ENCODE measurements at places on chromosomes 7 and 10. TPM values are rescaled to one million over a fixed set of nuclear protein-coding genes. Genes with fewer than 3 reads are reported as not detected.

Gene MUC3A
- total RNA-seq: 0.39 TPM

Gene LIPJ
- total RNA-seq: 0.87 TPM

Gene WEE2
- 0.12 TPM for total RNA-seq

- no peak for DNase-seq
These were observed 37.9 kb upstream of the ADD3 start for GRCh38 chr10:109969760-109970346.

DNA sequence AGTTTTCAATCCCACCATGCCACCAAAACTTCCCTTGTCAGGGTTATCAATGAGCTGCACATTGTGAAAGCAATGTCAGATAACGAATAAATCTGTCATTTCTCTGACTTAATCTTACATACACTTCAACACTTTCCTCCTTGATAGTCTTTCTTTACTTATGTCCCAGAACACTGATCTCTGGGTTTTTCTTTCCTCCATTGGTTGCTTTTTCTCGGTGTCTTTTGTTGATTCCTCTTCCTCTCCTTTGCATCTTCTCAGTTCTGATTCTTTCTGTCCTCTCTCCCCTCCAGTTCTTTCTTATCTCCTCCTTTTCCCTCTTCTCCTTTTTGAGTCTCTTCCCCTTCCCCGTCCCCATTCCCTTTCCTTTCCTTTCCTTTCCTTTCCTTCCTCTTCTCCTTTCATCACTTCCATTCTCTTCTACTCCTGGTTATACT, 16.6 kb downstream of the DNAJB9 start:
- no peak for DNase-seq

GRCh38 chr7:132840199-132840598, 241.7 kb downstream of the CHCHD3 start:
- no peak for DNase-seq

- no peak for DNase-seq
These were observed 19.9 kb downstream of the CCDC3 start for GRCh38 chr10:12981570-12981969.

DNA sequence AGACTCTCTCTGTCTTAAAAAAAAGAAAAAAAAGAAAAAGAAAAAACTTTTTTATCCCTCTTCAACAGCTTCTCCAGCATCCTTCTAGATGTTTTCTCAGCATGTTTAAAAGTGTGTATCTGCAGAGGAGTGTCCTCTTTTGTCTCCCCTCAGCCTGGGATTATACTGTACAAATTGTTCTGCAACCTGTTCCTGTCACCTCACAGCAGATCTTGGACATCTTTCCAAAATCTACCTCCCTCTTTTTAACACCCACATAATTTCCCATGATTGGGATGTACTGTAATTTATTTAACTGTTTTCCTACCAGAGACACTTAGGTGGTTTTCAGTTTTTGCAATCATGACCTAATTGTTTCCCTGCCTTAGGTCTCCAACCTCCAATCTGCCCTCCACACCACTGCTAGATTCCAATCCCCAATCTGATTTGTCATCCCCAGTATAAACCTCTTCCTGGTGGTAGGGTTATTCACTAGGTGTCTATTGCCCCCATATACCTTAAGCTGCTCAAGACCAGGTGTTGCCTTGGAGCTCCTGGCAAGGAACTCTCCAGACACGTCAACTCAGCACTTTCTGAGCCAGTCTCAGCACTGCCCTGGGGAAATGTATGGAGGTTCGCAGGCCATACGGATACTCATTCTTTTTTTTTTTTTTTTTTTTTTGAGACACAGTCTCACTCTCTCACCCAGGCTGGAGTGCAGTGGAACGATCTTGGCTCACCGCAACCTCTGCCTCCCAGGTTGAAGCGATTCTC, 17.6 kb upstream of the DDIT4 start:
- no peak for DNase-seq

- no peak for DNase-seq
These were observed 115.9 kb downstream of the GPR85 start for GRCh38 chr7:112970771-112971170.

DNA sequence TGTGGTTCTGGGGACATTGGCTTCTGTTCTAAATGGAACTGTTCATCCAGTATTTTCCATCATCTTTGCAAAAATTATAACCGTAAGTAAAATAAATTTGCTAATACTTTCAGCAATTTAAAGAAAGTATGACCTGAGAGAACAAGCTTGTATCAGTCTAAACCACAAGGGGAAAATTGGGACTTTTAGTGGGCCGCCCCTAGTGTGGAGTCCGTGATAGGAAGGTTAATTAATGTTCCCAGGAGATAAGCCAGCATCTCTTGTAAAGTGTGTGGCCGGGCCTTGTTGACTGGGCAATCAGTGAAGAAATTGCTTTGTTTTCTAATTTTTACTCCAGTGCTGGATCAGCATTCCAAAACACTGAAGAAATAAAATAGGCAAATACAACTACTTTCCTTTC, 83.0 kb downstream of the ABCB5 start:
- no peak for DNase-seq

- no peak for DNase-seq
These were observed 547.5 kb upstream of the LRRTM3 start for GRCh38 chr10:66378117-66378876.

Gene SRRM3
- 5.9 TPM for total RNA-seq

GRCh38 chr10:36716291-36716690, 409.1 kb upstream of the ANKRD30A start:
- DNase-seq: no peak

GRCh38 chr10:86944907-86945306, 12.5 kb downstream of the MMRN2 start:
- no peak for DNase-seq

Gene NRG3
- 0.87 TPM for total RNA-seq

DNA sequence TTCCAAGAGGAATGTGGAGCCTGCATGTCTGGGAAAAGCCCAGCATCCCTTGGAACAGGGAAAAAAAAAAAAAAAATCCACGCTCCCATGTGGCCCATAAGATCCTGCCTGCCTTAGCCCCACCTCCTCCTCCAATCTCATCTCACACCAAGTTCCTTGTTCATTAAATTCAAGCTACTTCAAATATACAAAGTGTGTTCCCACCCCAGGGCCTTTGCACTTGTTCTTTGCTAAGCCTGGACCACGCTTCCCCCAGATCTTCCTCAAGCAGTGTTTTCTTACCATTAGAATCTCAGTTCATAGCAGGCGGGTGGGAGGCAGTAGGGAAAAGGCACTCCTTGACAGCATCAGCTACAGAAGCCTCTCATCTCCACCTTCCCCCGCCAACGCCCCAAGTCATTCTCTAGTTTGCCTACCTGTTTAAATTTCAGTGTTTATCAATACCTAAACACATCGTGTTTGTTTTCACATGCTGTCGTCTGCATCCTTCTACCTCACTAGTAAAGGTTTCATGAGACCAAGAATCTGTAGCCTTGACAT, 262.8 kb downstream of the FGFR2 start:
- no peak for DNase-seq

DNA sequence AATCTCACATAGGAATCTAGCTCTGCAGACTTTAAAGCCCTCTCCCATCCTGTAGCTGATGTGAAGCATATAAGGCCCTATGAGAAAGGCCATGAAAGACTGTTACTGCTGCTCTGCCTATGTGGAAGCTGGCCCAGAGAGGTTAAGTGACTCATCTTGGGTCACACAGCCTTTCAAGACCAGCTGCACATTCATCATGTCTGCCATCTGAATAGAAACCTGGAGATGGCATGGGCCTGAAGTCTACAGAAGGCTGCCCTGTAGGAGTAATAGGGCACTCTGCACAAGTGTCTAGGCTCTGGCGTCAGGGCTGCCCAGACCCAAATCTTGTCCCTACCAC, 59.4 kb upstream of the COL13A1 start:
- no peak for DNase-seq

GRCh38 chr7:51367614-51367968, 51.0 kb upstream of the COBL start:
- DNase-seq: no peak

Gene SAMD9L
- total RNA-seq: 10.8 TPM

Gene MEOX2
- total RNA-seq: 14.4 TPM

DNA sequence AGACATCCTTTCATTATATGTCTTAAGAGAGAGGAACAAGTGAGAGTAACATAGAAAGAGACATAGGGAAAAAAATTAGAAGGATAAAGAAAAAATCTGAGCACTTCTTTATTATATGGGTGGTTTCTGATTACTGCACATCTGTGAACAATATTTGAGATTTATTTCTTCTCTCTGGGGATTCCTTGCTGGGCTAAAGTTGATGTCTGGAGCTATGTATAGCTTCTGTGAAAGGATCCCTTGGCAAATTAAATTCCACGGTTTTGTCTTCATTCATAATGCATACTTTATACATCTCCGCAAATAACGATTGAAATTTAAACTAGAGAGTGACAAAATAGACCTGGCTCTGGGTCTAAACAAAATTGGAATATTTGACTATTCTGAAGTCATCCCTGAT, 232.2 kb upstream of the CTBP2 start:
- no peak for DNase-seq

DNA sequence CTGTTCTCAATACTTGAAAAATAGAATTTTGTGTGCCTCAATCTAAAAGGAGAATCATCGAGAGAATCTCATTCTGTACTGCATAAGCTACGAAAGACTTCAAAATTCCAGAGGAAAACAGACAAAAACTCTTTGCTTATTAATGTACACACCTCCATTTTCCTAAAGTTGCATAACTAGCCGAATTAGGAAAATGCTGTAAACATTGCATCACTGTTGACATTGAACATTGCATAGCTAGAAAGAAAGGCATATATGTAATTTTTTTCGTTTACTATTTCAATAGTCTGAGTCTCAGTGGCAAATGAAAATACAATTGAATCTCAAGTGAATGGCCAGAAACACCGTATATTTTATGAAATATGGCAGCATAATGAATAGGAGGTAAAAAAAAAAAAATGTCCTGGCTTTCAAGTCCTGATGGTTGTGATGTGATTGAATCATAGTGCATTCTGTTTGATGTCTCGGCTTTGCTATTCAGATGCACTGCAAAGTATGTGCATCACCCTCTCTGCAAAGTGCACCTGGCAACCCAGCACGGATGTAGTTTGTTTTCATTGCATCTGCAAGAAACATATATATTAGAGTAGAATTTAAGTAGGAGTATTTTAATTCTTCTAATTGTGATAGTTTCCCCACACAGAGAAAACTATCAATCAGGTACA, 196.7 kb downstream of the VTI1A start:
- DNase-seq: no peak

DNA sequence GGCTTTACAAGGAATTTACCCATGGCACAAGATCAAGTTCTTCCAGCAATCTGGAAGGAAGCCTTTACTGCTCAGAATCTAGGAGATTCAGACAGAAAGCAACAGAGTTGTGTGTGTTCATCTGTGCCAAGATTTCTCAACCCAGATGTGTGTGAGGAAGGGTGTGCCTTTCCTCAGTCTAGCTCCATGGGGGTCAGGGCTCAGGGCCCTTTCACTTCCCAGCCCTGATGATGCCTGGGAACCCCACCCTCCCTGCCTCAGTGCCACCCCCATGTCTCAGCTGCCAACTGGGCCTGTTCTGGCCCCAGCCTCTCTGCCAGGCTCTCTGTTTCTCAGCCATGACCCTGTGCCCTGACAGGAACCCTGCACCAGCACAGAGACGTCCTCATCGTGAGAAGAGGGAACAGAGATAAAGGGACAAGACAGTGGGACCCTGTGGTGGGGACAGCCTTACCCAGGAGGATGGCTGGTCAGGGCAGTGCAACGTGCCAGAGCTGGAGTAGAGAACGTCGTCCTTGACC, 102.0 kb downstream of the VIPR2 start:
- no peak for DNase-seq

GRCh38 chr7:77293046-77293445, 93.4 kb upstream of the FGL2 start:
- DNase-seq: no peak

- no peak for DNase-seq
These were observed 5.5 kb upstream of the LAMB4 start for GRCh38 chr7:108135446-108136190.
